Anterior cingulate cortex (tissue), 58 donors: ENCODE measurements at places on chromosomes 4 and X.

- no peak for DNase-seq
Measured at GRCh38 chrX:3407781-3408180, 61.3 kb upstream of the MXRA5 start.

DNA sequence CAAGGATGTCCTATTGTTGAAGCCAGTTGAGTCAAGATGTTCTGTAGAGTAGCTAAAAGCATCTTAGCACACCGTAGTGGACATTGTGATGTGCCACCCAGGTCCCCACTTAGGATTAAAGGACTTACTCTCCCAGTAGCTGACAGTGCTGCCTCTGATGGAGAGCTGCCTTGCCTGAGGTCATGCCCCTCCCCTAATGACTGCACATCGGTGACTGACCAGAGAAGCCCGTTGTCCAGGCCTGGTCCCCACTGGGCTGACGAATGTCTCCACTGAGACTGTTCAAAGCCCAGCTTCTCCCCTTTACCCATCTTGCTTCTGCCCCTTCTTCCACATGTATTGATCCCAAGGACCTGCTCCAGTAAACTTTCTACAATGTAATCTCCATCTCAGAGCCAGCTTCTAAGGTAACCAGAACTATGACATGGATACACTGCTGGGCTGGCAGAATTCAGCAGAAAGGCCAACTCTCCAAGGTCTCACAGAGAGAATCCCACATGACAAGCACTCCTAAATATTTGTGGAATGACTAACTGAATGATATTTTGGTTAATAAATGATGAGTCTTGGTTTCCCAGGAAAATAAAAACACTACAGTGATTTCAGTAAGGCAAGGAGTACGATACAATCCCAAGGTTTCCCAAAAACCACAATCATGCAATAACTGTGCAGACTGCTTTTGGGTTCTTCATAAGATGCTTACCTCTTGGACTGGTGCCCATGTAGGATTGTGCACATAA, 82.4 kb upstream of the TMEM150C start:
- DNase-seq, result no peak

GRCh38 chrX:84156821-84157220, 31.2 kb downstream of the RPS6KA6 start:
- no peak for DNase-seq

GRCh38 chr4:138311771-138312535, 69.8 kb upstream of the SLC7A11 start:
- no peak for DNase-seq

DNA sequence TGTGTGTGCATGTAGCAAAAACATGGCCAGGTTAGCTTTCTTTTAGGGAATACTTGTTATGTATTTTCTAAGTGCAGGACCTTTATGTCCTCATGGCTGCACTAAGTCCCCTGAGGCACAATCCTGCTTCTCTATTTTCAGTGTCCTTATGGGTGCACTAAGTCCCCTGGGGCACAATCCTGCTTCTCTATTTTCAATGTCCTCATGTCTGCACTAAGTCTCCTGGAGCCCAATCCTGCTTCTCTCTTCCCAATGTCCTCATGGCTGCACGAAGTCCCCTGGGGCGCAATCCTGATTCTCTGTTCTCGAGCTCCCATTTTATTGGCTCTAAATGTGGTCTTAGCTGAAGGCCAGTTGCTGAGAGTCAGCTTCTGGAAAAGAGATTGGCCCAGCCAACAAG, 49.7 kb upstream of the GPRIN3 start:
- DNase-seq, result no peak

DNA sequence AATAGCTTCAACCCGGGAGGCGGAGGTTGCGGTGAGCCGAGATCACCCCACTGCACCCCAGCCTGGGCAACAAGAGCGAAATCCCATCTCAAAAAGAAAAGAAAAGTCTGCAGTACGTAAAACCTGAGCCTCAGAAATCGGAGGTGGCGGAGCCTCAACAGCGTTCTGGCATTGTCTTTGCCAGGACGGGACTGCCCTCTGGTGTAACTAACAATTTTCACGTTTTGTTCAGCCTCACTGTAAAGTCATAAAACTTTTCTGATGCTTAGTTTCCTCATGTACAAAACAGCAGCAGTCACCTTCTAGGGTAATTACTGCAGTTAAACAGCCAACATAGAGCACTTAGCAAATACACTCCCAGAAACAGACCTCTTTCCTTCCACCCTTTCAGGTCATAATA, 121.7 kb downstream of the RBM47 start:
- DNase-seq, result no peak
